ENCODE measurements at places on chromosomes 3 and 15.
A peak's percentile ranks its signal among the peaks of the same experiment; 100 is the strongest.

DNA sequence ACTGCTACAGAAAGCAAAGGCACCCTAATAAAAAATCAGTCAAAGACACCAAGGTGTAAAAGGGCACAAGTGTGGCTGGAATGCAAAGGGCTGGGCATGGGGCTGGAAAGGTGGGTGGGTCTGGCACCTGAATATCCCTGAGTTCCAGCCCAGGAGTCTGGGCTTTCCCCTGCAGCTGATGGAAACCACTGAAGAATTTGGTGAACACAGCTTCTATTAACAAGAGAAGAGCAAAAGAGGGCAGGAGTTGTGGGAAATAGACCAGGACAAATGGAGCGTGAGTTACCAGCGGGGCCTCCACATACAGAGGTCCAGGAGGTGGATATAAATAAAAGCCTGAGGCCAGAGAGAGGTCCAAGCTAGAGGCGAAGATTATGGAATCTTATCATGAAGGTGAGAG lies 45.1 kb upstream of the TPM1 start:
- DNase-seq, result no peak

GRCh38 chr3:195583831-195584542 lies at the start of gene APOD:
Gene APOD (minus strand): TSS chr3:195583940. CDS start chr3:195579461, 4,479 bp downstream.
- no peak for DNase-seq

- no peak for DNase-seq
These were observed 234.7 kb downstream of the TIGIT start for GRCh38 chr3:114528517-114528916.

GRCh38 chr15:83115410-83115809 lies 8.0 kb downstream of the TM6SF1 start:
- no peak for DNase-seq

- DNase-seq, result peak; percentile 83
These were observed 10.3 kb downstream of the MASP1 start for GRCh38 chr3:187281191-187281714.

DNA sequence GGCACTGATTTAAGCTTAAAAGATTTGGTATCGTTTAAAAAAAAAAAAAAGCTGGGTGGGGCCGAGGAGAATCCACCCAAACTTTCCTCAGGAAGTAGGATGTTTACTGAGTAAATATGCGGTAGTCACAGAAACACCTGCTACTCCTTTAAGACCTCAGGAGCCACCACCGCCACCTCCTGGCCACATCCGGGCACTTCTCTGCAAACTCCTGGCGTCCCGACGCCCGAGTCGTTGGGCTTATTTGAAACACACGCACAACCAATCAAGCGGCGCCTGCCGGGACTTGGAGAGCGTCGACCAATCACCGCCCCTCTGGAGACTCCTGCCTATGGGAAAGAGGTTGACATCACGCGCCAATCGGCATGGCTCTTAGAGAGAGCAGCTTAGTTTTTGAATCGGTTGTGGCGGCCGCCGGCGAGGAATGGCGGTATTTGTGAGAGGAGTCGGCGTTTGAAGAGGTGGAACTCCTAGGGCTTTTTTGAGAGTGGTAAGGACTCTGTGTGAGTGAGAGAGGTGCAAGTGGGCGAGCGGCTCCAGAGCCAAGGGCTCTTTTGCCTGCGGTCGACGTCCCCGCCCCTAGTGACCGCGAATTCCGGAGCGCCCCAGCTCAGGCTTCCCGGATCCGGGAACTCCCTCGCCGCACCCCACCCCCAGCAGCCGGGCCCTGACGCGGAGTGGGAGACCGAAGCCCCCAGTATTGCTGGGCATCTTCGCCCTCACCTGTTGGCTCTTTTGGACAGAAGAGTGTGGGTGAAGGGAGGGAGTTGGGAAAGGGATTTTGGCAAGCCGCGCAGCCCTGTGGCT lies at the start of gene ECT2:
Gene ECT2, plus strand, starts transcription at position 359 of the 807 bp plus-strand sequence. CDS start 3,805 bp downstream, outside the sequence.
- peak; percentile 97 for DNase-seq

GRCh38 chr3:178671377-178671776 lies 135.1 kb downstream of the KCNMB2 start:
- DNase-seq, result no peak

GRCh38 chr3:133872161-133872560 lies 23.5 kb downstream of the RAB6B start:
- no peak for DNase-seq

DNA sequence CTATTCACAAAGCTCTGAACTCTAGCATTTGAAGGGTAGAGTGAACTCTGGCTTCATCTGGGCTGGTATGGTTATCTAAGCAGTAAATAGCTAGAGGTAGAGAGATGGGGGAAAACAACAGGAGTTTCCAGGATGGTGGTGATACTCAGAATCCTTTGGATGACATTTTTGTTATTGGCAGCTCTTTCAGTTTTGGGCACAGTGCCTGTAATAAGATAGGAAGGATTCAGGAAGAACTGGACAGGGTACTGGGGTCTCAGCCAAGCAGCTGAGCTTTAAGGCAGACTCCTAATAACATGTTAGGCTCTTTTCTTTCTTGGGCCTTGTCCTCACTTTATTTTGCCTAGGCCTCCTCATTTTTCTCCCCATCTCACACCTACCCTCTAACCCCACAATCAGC lies 338.5 kb downstream of the CADM2 start:
- DNase-seq, result no peak

DNA sequence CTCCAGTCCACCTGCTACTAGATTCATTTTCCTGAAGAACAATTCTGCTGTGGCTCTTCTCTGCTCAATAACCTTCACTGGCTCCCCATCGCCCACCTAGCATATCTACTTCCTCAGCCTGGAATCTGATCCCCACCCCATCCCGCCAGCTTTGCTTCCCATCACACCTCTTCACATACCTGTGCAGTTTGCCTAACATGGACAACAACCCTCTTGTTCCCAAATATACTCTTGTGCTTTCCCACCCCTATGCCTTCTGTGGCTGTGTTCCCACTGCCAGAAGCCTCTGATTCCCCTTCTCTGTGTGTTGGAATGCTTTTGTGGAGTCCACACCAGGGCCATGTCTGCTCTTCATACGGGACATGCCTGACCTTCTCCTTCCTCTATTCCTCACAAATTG lies 29.5 kb downstream of the CMTM7 start:
- DNase-seq, result no peak

DNA sequence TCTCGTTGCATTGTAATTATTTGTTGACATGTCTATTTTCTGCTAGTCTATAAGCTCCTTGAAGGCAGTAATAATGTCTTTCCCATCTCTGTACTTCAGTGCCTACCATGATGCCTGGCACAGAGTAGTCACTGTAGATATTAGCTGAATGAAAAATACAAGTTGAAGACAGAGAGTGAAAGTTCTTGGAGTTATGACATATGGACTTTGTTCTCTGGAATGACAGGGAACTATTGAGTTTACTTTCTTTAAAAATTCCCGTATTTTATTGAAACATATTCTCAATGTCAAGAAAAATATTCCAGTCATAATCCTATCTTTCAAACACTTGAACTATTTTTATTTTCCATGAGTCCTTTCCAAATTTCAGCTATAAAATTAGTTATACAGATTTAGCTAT lies 3.0 kb downstream of the BLM start:
- no peak for DNase-seq

DNA sequence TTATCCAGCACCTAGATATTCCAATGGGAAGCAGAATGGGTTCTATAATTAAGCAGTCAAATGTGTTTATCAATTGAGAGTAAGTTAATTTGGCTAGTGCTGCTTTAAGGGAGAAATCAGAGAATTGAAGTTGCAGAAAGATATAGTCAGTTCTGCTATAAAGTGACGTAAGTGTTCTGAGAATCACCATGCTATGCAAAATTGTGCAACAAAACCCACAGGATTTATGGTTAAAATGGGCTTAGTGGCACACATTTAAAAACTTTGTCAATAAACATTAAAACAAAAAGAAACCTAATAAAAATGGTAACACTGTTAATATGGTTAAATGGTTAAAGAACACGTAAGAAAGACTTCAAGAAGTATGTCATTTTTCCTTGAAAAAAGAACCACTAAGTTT lies 74.5 kb downstream of the TMEM108 start:
- no peak for DNase-seq

GRCh38 chr3:188533172-188533571 lies 379.2 kb downstream of the LPP start:
- DNase-seq, result no peak

DNA sequence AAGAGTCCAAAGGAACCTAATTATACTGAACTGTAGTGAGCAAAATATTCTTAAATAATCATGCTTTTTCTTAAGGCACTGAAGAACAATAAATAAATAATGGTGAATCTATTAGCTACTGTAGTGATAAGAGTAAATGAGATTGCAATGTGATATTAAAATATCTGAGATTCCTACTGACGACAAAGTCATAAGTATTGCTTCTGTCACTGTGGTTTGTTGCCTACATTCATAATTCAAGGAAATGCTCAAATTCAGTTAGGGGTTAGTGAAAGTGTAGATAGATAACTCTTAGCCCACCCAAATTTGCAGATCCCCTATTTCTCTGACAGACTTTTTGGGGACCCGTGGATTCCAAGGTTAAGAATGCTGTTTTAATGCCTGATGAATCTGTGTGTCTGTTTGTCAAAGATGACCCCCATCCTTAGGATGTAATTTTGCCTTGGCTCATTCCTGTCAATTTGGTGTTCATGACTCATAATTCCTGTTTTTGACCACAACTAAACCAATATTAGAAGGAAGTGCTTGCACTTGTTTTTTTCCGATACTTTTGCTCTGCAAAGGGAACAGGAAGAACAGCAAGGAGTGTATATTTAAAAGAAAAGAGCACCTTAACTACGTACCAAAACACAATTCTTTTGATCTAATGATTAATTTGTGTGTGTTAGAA lies 86.7 kb downstream of the MAGI1 start:
- DNase-seq, result no peak

DNA sequence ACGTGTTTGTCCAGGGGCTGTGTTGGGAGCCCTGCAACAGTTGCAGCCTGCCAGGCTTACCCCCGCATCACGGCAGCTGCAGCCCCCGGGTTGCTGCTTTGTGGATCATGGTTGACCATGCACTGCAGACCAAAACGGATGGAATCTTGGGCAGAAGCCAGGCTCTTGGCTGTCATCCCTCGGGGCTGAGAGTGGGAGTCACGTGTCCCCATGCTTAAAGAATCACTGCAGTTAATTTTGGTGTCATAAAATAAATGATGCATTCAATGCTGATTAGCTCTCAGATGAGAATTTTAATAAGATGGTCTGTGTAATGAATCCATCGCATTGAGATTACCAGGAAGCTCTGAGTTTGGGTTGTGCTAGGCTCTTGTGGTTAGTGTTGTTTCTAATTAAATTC lies 115.6 kb downstream of the CHDH start:
- DNase-seq, result no peak

DNA sequence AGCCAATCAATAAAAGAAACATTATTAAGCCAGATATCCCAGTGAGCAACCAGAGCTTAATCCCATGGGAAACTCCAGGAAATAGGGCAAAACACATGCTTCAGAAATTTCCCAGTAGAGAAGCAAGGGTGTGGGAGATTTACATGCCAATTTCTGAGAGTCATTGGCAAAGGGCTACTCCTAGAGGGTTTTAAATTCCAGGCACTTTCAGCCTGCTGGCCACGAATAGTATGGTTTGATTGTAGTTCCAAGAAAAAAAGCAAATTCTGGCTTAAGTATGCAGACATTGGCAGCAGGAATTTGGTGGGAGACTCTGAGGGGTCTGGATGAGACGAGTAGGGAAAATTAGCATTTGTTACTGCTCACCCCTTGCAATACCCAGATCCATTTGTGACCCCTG lies 402.1 kb upstream of the SUCLG2 start:
- DNase-seq, result no peak

DNA sequence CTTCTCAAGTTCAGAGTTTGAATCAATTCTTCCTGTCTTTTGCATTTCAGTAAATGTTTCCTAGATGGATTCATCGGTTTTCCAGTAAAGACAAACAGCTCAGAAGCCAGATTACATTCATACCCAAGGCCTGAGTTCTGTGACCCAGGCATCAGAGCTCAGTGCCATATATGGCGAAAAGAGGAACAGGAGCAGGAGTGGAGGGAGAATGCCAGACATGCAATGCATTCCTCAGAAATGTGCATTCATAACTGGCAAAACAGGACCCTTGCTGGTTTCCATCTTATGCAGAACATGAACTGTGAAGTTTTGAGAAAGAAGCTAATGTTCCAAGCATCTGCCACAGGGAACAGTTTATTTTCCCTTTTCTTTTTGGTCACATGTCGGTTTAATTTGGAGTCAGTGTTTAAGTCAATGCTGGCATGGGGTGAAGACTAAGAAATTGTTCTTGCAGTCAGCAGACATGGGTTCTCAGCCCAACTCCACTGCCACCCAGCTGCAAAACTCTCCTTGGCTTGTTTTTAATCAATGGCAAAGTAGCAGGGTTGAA lies 116.5 kb downstream of the LPP start:
- DNase-seq, result peak; percentile 95

GRCh38 chr3:100437721-100438622 lies 36.6 kb downstream of the LNP1 start:
- DNase-seq, result no peak

- DNase-seq, result no peak
These were observed 1.2 kb downstream of the BNC1 start for GRCh38 chr15:83283138-83283812.

DNA sequence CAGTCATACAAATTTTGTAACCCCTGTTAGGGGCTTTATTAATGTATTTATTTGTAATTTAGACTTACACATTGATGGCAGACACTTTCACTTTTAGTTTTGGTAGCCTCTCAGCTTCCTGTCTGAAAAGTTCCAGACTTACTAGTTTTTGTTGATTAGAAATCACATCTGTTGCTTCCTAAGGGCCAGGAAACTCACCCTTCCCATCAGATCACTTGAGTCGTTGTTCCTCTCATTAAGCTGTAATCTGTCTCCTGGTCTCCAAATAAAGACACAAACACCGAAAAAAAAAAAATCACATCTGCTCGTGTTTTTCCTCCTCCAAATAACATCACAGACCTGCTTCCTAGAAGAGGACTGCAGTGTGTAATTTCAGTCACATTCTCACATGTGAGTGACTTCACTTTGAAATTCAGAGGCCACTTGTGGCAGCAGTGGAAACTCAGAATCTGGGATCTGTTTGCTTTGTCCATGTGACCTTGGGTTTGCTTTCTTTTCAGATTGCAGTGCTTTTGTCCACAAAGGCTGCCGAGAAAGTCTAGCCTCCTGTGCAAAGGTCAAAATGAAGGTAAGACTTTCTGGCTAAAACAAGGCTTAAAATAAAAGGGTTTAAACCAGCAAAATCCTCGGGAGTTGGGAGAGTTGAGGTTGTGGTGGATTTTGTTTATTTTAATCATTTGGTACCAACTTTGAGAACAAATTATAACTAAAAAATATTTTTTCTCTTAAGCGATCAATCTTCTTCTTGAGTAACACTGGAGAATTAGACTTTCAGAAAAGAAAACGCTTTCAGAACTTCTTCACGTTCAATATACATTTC lies 87.0 kb downstream of the KLHL25 start:
- DNase-seq, result no peak

Data from AG04449 (cell line).